ENCODE measurements at places on chromosomes 1 and 21. TPM values are rescaled to one million over a fixed set of nuclear protein-coding genes. Genes with fewer than 3 reads are reported as not detected.

The CFHR2 gene
- not detected for total RNA-seq

The PADI1 gene
- total RNA-seq, result not detected

The HUNK gene
- total RNA-seq, result 11.8 TPM

DNA sequence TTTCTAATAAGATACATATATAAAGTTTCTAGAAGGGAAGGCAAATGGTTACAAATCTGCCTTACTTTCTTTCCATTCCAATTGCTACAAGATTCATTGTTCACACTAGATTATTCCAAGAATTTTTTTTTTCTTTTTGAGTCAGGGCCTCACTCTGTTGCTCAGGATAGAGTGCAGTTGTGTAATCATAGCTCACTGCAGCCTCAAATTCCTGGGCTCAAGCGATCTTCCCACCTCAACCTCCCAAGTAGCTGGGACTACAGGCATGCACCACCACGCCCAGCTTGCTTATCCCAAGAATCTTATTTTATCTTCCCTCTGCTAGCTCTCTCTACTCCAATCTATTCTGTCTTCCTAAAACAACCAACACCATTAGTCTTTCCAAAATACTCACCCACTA, 81.8 kb downstream of the KIAA0319L start:
- no peak for DNase-seq

- no peak for DNase-seq
Observed at GRCh38 chr1:73034271-73034670, 751.9 kb upstream of the NEGR1 start.

GRCh38 chr1:26307363-26307781, 936 bp upstream of the UBXN11 start:
- no peak for DNase-seq

DNA sequence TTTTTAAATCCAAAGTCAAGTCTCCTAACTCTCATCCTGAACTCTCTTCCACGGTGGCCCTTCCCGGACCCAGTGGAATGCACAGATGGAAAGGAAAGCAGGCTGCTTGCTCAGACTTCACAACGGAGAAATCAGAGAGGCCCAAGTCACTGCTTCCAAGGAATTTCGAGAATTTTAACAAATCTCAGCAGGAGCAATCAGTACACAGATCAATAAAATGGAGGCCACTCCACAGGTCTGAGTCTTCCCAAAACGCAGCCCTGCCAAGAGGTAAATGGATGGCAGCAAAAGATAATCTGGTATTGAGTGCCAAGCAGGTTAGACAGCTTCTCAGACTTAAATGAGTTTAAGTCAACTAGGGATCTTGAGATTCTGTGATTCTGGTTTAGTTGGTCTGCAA, 81.1 kb upstream of the TIAM1 start:
- DNase-seq, result no peak

GRCh38 chr1:94544706-94545490, 3.3 kb upstream of the F3 start:
- no peak for DNase-seq

- DNase-seq, result no peak
Observed at GRCh38 chr1:181257117-181257516, 168.6 kb downstream of the IER5 start.

- no peak for DNase-seq
Observed at GRCh38 chr1:111225717-111226400, 1.7 kb upstream of the CHI3L2 start.

DNA sequence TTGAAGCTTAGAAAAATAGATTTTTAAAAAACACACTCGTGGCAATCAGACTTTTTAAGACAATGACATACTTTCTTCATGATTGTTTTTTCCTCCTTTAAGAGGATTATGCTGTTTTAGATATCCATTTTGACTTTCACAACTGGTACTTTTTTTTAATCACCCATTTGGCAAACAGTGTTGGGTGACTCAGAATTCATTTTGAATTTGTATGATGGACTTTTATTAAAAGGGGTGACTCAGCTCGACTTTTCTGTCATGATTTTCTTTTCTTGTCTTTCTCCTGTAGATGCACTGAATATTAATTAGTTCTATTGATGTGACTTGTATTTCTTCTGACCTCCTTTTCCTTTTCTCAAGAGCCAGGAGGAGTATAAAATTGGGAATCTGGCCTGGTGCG, 44.7 kb downstream of the FMN2 start:
- DNase-seq, result no peak

GRCh38 chr1:183648042-183648441, 5.1 kb downstream of the APOBEC4 start:
- DNase-seq, result no peak

GRCh38 chr1:203289281-203289981, 15.9 kb upstream of the BTG2 start:
- DNase-seq, result peak; percentile 85

Data from posterior vena cava (tissue), 2 donors.